Neuronal stem cell (in vitro differentiated cells): ENCODE measurements at places on chromosomes 3 and 15.

DNA sequence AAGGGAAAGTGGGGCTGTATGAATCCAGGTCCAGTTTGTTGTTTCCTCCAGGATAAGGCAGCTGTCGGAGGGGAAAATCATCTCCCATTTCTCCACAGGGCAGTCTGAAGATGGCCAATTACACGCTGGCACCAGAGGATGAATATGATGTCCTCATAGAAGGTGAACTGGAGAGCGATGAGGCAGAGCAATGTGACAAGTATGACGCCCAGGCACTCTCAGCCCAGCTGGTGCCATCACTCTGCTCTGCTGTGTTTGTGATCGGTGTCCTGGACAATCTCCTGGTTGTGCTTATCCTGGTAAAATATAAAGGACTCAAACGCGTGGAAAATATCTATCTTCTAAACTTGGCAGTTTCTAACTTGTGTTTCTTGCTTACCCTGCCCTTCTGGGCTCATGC, 911 bp downstream of the CCRL2 start:
- no peak for DNase-seq

DNA sequence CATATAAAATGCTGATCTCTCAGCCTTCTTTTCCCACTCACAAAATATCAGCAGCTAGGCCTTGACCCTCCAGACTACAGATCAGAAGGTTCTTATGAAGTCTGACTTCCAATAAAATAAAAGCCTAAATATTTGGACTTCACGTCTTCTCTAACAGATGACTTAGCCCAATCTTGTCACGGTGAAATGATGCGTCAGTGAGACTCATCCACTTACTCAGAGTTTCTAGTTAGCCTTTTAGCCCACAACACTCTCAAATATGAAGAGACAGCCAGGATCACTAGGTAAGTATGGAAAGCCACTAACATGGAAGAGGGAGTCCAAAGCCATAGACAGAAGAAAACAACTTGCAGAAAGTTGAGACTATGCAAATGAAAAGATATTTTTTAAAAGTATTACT, 601.2 kb downstream of the PYDC2 start:
- DNase-seq, result no peak

- no peak for DNase-seq
These were observed 208.8 kb downstream of the GABRG3 start for GRCh38 chr15:27179789-27180188.

- no peak for DNase-seq
These were observed 138.5 kb upstream of the CCDC54 start for GRCh38 chr3:107238787-107239186.

GRCh38 chr15:41925086-41925608, 31.3 kb upstream of the SPTBN5 start:
- no peak for DNase-seq

GRCh38 chr15:47340571-47340920, 376.8 kb upstream of the SEMA6D start:
- DNase-seq, result no peak

- no peak for DNase-seq
These were observed 467.7 kb downstream of the FGF12 start for GRCh38 chr3:192259661-192260060.

GRCh38 chr3:102069211-102069662, 219.9 kb downstream of the NFKBIZ start:
- no peak for DNase-seq

- peak; percentile 51 for DNase-seq
These were observed 36.2 kb downstream of the BBS4 start for GRCh38 chr15:72722071-72722696.

DNA sequence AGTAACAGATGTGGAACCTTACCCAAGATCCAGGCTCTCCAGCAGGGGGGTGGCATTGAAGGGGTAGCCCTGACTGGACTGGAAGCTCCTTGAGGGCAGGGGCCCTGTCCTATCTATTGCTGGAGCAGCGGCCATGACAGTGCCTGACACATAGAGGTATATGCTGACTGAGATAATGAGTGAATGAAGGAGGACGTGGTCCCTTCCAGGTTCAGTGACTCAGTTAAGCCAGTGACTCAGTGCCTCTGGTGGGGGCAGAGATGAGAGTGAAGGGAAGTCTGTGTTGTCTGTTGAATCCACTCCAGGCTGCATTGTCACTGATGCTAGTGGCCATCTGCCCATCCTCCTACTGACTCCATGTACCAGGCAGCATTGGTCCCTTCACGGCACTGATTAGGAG, 13.0 kb upstream of the CTXND1 start:
- DNase-seq, result no peak

GRCh38 chr3:29511701-29512100, 230.8 kb downstream of the RBMS3 start:
- DNase-seq, result no peak

- no peak for DNase-seq
These were observed 23.4 kb downstream of the RHOA start for GRCh38 chr3:49388289-49388820.

GRCh38 chr3:72086042-72086742, 301.2 kb upstream of the PROK2 start:
- no peak for DNase-seq

GRCh38 chr15:37793851-37794250, 140.6 kb upstream of the TMCO5A start:
- no peak for DNase-seq

- DNase-seq, result peak; percentile 26
These were observed 682 bp downstream of the CLDND1 start for GRCh38 chr3:98521897-98522543.

- no peak for DNase-seq
These were observed 326.4 kb downstream of the SV2B start for GRCh38 chr15:91426412-91426811.
